ENCODE measurements at places on chromosomes 12 and 14.

- H3K36me3 ChIP-seq: peaks cover 14% of the 10 kb centered on the region
- H3K27me3 ChIP-seq: no peaks in the 10 kb centered on the region
- peak overlapping the region; percentile 88 for H3K4me3 ChIP-seq
- peak overlapping the region; percentile 96 for H3K27ac ChIP-seq
- H3K4me1 ChIP-seq: peaks cover 25% of the 10 kb centered on the region
- no peak for DNase-seq
Measured at GRCh38 chr12:123938679-123939480, 33.8 kb downstream of the CCDC92 start.

- peaks cover 14% of the 10 kb centered on the region for H3K36me3 ChIP-seq
- DNase-seq: no peak
- no peaks in the 10 kb centered on the region for H3K27me3 ChIP-seq
- H3K4me3 ChIP-seq: no peak overlapping the region
- no peak overlapping the region for H3K27ac ChIP-seq
- H3K4me1 ChIP-seq: peaks cover 6% of the 10 kb centered on the region
Measured at GRCh38 chr12:64707362-64707761, 51.8 kb downstream of the GNS start.

DNA sequence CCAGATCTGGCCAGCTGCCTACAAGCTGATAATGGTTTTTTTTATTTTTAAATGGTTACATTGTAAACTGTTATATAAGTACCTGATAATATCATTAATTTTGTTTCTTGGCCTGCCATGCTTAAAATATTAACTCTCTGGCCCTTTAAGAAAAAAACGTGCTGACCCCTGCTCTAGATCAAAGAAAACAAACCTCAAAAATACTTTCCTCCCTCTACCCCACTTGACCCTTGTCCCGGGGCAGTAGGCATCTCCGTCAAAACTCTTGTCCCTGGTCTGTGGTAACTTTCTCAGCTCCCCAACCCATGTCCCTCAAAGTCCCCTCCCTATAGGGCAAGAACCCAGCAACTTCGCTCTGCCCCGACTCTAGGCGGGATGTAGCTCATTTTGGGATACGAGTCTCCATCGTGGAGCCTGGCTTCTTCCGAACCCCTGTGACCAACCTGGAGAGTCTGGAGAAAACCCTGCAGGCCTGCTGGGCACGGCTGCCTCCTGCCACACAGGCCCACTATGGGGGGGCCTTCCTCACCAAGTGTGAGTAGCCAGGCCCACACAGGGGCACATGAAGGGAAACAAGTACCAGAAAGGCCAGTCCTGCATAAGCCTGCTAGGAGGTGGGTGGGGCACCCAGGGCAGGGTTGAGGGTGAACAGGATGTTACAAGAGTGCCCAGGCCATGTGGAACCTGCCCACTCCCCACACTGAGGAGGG is 3.5 kb downstream of the RDH5 start:
- DNase-seq: no peak
- H3K4me3 ChIP-seq: no peak overlapping the region
- no peaks in the 10 kb centered on the region for H3K36me3 ChIP-seq
- peak overlapping the region; percentile 46 for H3K27ac ChIP-seq
- no peaks in the 10 kb centered on the region for H3K27me3 ChIP-seq

DNA sequence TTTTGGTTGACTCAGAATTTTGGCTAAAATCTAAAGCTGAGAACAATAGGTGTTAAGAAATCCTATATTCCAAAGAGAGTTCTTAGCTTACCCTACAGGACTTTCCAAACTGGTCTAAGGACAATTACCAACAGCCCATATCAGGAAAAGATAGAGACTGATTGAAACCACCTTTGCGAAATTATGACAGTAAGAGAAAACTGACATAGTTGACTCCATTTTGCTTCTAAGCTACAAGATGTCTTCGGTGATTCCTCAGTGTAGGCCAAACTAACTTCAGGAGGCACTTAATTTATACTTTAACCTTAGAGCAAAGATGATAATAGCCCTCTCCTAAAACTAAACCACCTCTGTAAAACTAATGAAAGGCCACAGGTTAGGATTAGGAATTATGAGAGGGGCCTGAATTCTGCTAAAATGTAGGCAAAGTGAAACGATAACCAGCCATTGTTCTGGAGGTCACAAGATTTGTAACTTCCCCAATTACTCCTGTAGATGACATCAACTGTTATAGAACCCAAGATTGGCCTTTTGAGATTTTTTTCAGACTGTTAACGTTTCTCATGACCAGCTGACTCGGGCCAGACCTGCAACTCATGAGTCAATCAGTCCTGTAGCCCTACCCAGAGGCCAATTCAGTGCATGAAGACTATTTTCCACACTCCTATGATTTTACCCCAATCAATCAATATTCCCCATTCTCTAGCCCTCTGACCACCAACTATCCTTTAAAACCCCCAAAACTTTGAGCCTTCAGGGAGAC is 43.0 kb downstream of the KLRG1 start:
- peak overlapping the region; percentile 41 for H3K27ac ChIP-seq
- peaks cover 19% of the 10 kb centered on the region for H3K36me3 ChIP-seq
- no peaks in the 10 kb centered on the region for H3K27me3 ChIP-seq
- no peak overlapping the region for H3K4me3 ChIP-seq
- H3K4me1 ChIP-seq: peaks cover 29% of the 10 kb centered on the region
- DNase-seq: no peak

- H3K4me1 ChIP-seq: peaks cover 7% of the 10 kb centered on the region
- H3K27ac ChIP-seq: no peak overlapping the region
- peaks cover 20% of the 10 kb centered on the region for H3K36me3 ChIP-seq
Measured at GRCh38 chr14:75825147-75825592, 156.6 kb downstream of the TGFB3 start.
